Memory B cell (primary cell): ENCODE measurements at places on chromosomes 1 and 21.

DNA sequence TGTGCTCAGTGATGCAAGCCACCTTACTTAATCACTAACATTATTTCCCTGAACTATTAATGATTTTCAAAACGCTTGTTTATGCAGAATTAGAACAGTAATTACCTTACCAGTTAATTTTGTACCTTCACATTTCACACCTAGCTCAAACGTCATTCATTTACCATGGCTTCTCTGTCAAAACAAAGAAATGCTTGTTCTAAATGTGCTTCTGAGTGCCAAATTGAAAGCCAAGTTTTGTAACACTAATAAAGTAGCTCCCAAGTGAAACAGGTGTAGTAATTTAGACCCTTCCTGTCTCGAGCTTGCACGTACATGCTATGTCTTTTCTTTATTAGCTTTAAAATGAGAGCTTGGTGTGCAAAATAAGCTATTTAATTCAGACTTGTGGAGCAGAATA is 533.7 kb upstream of the PKN2 start:
- no peak for DNase-seq
- H3K4me3 ChIP-seq = no peak overlapping the region
- peaks cover 9% of the 10 kb centered on the region for H3K27me3 ChIP-seq

- no peaks in the 10 kb centered on the region for H3K27me3 ChIP-seq
- DNase-seq = no peak
- H3K36me3 ChIP-seq = no peaks in the 10 kb centered on the region
- peak overlapping the region; percentile 86 for H3K27ac ChIP-seq
- peak overlapping the region; percentile 49 for H3K4me3 ChIP-seq
Observed at GRCh38 chr1:40341491-40342380, 24.6 kb upstream of the COL9A2 start.

DNA sequence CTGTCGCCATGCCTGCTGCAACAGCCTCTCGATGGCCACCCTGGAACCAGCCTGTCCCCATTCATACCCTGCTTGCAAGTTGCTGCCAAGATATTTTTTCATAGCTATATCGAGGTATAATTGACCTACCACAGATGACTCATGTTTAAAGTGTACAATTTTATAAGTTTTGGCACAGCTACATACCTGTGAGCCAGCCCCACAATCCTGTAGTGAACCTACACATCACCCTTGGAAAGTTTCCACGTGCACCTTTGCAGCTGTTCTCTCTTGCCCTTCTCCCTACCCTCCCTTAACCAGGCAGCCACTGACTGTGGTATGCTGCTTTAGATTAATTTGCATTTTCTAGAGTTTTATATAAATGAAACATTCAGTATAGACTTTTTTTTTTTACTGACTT is 23.0 kb upstream of the KCNJ6 start:
- H3K4me1 ChIP-seq = no peaks in the 10 kb centered on the region
- no peak for DNase-seq
- no peak overlapping the region for H3K4me3 ChIP-seq
- H3K27me3 ChIP-seq = no peaks in the 10 kb centered on the region
- H3K36me3 ChIP-seq = no peaks in the 10 kb centered on the region
- no peak overlapping the region for H3K27ac ChIP-seq

- H3K4me1 ChIP-seq = peaks cover 17% of the 10 kb centered on the region
- H3K27ac ChIP-seq = no peak overlapping the region
- H3K27me3 ChIP-seq = peaks cover 18% of the 10 kb centered on the region
- peaks cover 3% of the 10 kb centered on the region for H3K36me3 ChIP-seq
Observed at GRCh38 chr1:19647643-19648042, 3.5 kb downstream of the NBL1 start.

DNA sequence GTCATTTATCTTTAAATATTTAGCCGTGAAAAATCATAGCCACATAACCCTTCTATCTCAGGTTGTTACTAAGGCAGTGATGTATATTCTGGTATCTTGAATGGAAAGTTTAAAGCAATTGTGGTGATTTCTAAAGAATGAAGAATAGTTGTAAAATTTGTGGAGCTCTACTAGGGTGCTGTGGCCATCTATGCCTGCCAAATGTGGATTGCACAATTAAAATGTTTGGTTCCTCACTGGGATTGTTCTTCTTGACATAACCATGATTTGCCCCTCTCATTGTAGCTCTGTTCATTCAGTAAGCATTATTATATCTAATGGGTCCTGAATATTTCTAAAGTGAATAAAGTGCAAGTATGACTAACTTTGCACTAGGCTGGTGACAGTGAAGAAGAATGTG is 50.1 kb downstream of the AK4 start:
- H3K36me3 ChIP-seq = no peaks in the 10 kb centered on the region
- H3K4me3 ChIP-seq = no peak overlapping the region
- DNase-seq = no peak
- no peaks in the 10 kb centered on the region for H3K4me1 ChIP-seq
- H3K27me3 ChIP-seq = peaks cover 11% of the 10 kb centered on the region
- no peak overlapping the region for H3K27ac ChIP-seq

- no peak for DNase-seq
- H3K27ac ChIP-seq = no peak overlapping the region
- H3K4me1 ChIP-seq = peaks cover 4% of the 10 kb centered on the region
- H3K27me3 ChIP-seq = peaks cover 6% of the 10 kb centered on the region
Observed at GRCh38 chr21:37273911-37274690, 7.0 kb upstream of the VPS26C start.

DNA sequence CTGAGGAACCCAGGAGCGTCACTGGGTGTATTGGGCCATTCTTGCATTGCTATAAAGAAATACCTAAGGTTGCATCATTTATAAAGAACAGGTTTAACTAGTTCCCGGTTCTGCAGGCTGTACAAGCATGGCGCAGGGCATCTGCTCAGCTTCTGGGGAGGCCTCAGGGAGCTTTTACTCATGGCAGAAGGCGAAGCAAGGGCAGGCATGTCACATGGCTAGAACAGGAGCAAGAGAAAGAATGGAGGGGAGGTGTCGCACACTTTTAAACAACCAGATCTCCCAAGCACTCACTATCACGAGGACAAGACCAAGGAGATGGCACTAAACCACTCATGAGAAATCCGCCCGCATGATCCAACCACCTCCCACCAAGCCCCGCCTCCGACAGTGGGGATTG is 65.2 kb downstream of the PSMG1 start:
- H3K27me3 ChIP-seq = peaks cover 8% of the 10 kb centered on the region
- H3K27ac ChIP-seq = no peak overlapping the region
- DNase-seq = no peak
- H3K4me3 ChIP-seq = no peak overlapping the region
- peaks cover 3% of the 10 kb centered on the region for H3K36me3 ChIP-seq

DNA sequence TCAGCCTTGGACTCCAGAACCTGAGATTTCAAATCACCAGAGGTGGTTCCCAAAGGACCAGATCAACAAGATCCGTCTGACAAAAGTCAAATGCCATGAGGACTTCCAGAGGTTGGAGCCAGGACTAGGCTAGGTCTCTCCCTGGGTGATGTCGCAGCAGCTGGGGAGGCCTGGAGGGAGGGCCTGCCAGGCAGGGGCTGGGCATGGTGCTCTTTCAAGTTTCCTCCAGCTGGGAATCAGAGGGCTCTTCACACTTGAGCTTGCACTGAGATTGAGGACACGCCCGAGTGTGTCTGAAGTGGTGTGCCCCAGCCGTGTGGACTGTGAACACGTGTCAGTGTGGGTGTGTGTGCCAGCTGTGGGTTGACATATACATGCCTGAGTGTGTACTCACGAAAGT is 21.3 kb upstream of the RSPO1 start:
- H3K4me1 ChIP-seq = no peaks in the 10 kb centered on the region
- no peaks in the 10 kb centered on the region for H3K36me3 ChIP-seq
- H3K27me3 ChIP-seq = peaks cover 9% of the 10 kb centered on the region
- no peak for DNase-seq

- peaks cover 4% of the 10 kb centered on the region for H3K36me3 ChIP-seq
- no peak for DNase-seq
- no peak overlapping the region for H3K4me3 ChIP-seq
- H3K27me3 ChIP-seq = peaks cover 4% of the 10 kb centered on the region
- no peaks in the 10 kb centered on the region for H3K4me1 ChIP-seq
Observed at GRCh38 chr21:42301371-42302075, 13.7 kb downstream of the TFF3 start.

- peaks cover 37% of the 10 kb centered on the region for H3K4me1 ChIP-seq
- H3K27ac ChIP-seq = peak overlapping the region; percentile 89
- H3K36me3 ChIP-seq = peaks cover 1% of the 10 kb centered on the region
Observed at GRCh38 chr1:224433701-224434672, 610 bp downstream of the WDR26 start.

DNA sequence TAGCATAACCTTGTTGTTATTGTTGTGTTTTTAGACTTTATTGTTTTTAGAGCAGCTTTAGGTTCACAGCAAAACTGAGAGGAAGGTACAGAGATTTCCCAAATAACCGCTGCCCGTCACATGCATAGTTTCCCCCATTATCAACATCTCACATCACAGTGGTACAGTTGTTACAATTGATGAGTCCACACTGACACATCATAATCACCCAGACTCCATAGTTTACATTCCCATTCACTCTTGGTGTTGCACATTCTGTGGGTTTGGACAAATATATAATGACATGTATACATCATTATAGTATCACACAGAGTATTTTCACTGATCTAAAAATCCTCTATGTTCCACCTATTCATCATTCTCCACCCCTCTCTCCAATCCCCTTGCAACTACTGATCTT is 25.9 kb upstream of the TOR3A start:
- H3K4me3 ChIP-seq = no peak overlapping the region
- no peak for DNase-seq
- H3K27me3 ChIP-seq = no peaks in the 10 kb centered on the region
- H3K4me1 ChIP-seq = no peaks in the 10 kb centered on the region
- H3K27ac ChIP-seq = no peak overlapping the region

- H3K27ac ChIP-seq = no peak overlapping the region
- H3K4me1 ChIP-seq = no peaks in the 10 kb centered on the region
- peaks cover 7% of the 10 kb centered on the region for H3K27me3 ChIP-seq
- no peak for DNase-seq
- peaks cover 6% of the 10 kb centered on the region for H3K36me3 ChIP-seq
Observed at GRCh38 chr1:65319141-65319540, 9.8 kb downstream of the DNAJC6 start.

DNA sequence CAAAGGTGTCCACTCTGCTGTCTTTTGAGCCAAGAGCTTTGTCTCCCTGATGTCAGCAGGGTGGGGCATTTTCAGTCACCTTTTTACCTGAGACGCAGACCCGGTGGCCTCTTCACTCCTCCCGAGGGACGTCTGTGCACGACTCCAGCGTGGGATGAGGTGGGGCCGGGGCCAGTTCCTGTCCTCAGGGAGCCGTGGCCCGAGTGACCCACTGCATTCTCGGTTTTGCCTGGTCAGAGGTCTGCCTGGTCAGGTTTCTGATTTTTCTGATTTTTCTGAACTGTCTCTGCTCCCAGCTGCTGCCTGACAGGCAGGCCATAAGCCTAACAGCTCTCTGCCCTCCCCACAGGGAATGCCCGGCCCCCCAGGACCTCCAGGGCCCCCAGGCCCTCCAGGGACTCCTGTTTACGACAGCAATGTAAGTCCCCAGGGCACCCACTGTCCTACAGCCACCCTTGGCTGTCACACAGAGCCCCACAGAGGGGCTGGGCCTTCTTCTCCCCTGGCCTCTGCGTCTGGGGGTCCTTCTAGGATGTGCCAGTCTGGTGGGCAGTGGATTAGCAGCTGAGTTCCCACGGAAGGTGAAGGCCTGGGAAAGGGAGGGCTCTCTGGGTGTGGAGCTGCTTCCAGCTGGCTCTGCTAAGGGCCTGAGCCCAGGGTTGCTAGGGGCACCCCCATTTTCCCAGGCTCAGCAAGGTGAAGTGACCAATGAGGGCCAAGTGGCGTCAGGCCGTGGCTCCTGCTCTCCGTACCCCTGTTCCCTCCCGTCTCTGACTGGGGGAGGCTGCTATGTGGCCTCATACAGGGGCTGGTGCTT is 45.9 kb downstream of the SLC19A1 start:
- DNase-seq = no peak
- H3K4me1 ChIP-seq = peaks cover 11% of the 10 kb centered on the region
- no peak overlapping the region for H3K27ac ChIP-seq
- peaks cover 12% of the 10 kb centered on the region for H3K27me3 ChIP-seq

DNA sequence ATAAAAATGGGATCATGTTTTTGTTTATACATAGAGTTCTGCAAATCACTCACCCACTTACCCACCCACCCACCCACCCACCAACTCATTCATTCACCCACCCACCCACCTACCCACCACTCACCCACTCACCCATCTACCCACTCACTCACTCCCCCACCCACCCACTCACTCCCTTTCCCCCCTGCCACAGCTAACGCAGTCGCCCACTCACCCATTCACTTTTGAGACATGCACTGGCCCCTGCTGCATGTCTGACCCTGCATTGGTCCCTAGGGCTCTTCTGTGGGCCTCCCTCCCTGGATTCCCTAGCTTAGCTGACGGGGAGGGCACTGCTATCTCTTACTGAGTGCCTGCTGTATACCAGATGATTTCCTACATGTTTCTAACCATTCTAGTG is 100.4 kb upstream of the CSF3R start:
- H3K36me3 ChIP-seq = no peaks in the 10 kb centered on the region
- no peak for DNase-seq
- no peak overlapping the region for H3K4me3 ChIP-seq
- peaks cover 22% of the 10 kb centered on the region for H3K27me3 ChIP-seq
- peaks cover 2% of the 10 kb centered on the region for H3K4me1 ChIP-seq

- H3K4me3 ChIP-seq = no peak overlapping the region
- peak overlapping the region; percentile 26 for H3K27ac ChIP-seq
- peaks cover 20% of the 10 kb centered on the region for H3K36me3 ChIP-seq
- H3K4me1 ChIP-seq = peaks cover 4% of the 10 kb centered on the region
- peak; percentile 20 for DNase-seq
Observed at GRCh38 chr1:84936116-84936810, 43.3 kb upstream of the LPAR3 start.

DNA sequence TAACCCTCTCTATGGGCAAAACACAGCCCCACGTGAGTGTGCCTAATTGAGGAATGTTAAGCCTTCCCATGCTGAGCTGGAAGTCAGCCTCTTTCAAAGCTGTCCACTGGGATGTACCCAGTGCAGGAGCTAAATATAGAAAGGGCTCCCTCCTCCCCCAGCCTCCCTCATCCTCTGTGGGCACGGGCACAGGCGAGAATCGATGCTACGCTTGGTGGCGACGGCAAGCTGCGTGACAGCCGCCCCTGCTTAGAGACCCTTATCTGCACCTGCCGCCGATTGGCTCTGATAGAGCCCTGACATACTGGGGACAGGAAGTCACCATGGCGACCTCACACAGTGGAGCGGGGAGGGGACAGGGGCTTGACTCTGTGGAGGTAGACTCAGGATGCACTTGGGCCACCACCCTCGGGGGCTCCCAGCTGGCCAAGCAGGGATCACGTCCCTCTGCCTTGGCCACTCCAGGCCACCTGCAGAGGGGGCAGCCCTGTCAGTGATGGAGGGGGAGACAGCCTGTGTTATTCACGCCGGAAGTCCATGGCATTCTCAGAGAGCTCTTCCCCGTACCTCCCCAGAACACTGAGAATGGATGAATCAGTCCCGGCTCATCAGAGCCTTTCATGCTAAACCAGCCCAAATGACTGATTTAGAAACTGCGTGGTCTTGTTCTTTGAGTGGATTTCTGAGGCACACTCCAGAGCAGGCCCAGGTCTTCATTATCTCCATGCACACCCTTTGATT is 84.8 kb downstream of the KCND3 start:
- no peak overlapping the region for H3K4me3 ChIP-seq
- no peak for DNase-seq
- peaks cover 23% of the 10 kb centered on the region for H3K27me3 ChIP-seq
- no peaks in the 10 kb centered on the region for H3K36me3 ChIP-seq

GRCh38 chr21:28439251-28439650 is 553.4 kb downstream of the LTN1 start:
- no peaks in the 10 kb centered on the region for H3K36me3 ChIP-seq
- no peak overlapping the region for H3K27ac ChIP-seq
- peaks cover 1% of the 10 kb centered on the region for H3K27me3 ChIP-seq
- H3K4me1 ChIP-seq = no peaks in the 10 kb centered on the region
- no peak overlapping the region for H3K4me3 ChIP-seq

GRCh38 chr1:236536540-236536939 is 12.8 kb downstream of the LGALS8 start:
- no peak for DNase-seq
- no peak overlapping the region for H3K4me3 ChIP-seq
- H3K27ac ChIP-seq = no peak overlapping the region
- peaks cover 28% of the 10 kb centered on the region for H3K36me3 ChIP-seq
